Caki2 (cell line): ENCODE measurements at places on chromosomes 2 and 18.

- DNase-seq: no peak
Measured at GRCh38 chr2:197254776-197255530, 55.6 kb downstream of the ANKRD44 start.

- no peak for DNase-seq
Measured at GRCh38 chr2:189444322-189444721, 3.0 kb downstream of the WDR75 start.

GRCh38 chr2:238003234-238004031 is 36.6 kb downstream of the UBE2F start:
- DNase-seq: no peak

GRCh38 chr2:46232860-46233259 is 64.3 kb upstream of the EPAS1 start:
- peak; percentile 25 for DNase-seq

DNA sequence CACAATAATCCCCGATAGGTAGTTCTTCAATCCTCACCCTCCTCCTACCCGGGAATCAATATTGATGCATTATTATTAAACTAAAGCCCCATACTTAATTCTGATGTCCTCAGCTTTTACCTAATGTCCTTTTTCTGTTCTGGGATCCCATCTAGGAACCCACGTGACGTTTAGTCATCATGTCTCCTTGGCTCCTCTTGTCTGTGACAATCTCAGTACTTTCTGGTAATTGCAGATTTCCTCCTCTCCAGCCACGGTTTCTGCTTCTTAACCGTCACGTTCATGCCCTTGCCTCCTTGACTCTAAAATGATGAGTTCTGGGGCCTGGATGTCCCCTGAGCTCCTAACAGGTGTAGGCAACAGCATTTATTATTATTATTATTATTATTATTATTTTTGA is 2.9 kb upstream of the DGKD start:
- peak; percentile 49 for DNase-seq

DNA sequence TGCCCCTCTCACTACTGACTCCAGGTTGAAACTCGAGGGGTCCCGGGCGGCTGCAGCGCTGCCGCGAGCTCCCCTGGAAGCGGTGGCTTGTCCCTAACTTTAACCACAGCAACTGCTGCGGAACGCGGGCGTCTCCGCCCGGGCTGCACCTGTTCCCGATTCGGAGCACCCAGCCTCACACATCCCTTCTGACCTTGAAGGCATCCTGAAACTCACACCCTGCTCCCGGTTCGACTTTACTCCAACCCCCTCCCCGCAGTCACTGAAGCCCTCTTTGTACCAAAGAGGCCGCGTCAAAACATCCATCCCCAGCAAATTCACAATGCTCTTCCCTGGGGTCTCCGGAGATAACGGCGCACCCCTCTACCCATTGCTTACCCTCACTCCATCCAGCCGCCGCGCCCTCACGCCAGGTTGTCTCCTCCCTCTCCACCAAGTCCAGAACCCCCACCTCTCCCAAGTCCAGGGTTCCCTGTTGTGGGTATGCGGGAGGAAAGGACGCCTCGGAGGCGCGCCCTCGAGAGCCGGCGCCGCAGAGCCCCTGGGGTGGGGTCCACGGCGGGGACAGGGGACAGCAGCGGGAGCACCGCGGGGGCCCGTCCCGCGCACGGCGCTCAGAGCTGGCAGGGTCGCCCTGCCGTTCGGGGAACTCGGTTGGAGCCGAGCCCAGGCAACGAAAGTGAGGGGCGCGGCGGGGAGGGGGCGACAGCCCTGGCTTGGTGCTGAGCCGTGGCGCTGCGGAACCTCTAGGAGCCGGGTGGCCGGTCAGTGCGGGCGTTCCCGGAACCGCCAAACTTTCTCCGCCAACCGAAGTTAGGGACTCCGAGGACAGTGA is 934 bp downstream of the MYO5B start:
- DNase-seq: no peak

DNA sequence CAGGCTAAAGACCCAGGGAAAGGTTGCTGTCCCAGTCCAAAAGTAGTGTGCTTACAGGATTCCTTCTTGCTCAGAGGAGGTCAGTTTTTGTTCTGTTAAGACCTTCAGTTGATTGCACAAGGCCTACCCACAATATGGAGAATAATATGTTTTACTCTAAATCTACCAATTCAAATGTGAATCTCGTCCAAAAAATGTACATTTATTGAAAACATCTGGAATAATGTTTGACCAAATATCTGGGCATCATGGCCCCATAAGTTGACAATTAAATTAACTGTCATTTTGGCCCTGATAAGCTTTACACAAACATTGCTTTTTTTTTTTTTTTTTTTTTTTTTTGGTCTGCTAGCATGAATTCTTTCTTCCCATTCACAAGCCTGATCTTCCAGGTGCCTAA is 109.8 kb downstream of the CCDC178 start:
- DNase-seq: no peak

GRCh38 chr2:238870261-238870660 is 22.4 kb downstream of the TWIST2 start:
- DNase-seq: no peak

- DNase-seq: no peak
Measured at GRCh38 chr2:179177694-179178093, 86.9 kb downstream of the SESTD1 start.

- DNase-seq: no peak
Measured at GRCh38 chr2:173258701-173259100, 96.0 kb upstream of the CDCA7 start.

- DNase-seq: no peak
Measured at GRCh38 chr2:136008205-136008865, 22.9 kb upstream of the DARS1 start.

DNA sequence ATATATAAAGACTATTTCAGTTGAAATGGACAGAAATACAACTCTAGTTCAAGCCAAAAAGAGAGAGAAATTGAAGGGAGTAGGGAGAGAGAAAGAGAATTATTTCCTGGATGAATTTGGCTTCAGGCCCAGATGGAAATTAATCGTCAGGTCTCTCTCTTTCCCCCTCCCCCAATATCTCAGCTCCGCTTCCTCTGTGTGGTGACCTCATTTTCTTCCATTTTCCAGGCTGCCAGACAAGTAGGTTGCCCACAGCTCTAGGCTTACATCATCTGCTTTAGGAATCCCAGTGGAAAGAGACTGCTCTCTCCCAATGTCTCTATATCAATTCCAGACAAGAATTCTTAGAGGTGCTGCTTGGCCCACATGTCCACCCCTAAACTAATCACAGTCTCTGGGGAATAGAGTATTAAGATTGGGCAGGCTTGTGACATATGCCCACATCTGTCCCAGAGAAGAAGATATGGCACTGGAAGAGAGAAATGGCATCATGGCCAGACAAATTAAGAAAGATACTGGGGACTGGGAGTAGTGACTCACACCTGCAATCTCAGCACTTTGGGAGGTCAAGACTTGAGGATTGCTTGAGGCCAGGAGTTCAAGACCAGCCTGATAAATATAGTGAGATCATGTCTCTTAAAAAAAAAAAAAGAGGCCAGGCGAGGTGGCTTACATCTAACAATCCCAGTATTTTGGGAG is 37.2 kb upstream of the CFAP36 start:
- peak; percentile 56 for DNase-seq

- no peak for DNase-seq
Measured at GRCh38 chr2:119112230-119112629, 46.3 kb downstream of the C1QL2 start.

DNA sequence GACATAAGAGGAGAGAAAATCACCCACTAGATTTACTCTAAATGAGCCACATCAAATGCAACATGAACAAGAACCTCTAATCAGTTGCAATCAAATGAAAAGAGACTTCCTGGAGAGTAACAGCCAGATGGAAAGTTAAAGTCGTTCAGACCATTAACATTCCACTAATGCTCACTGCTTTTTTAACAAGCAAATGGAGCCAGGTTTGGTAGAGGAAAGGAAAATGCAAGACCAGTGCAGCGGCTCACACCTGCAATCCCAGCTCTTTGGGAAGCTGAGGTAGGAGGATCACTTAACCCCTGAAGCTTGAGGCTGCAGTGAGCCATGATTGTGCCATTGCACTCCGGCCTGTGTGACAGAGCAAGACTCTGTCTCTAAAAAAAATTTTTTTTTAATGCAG is 48.5 kb downstream of the CACNB4 start:
- no peak for DNase-seq

DNA sequence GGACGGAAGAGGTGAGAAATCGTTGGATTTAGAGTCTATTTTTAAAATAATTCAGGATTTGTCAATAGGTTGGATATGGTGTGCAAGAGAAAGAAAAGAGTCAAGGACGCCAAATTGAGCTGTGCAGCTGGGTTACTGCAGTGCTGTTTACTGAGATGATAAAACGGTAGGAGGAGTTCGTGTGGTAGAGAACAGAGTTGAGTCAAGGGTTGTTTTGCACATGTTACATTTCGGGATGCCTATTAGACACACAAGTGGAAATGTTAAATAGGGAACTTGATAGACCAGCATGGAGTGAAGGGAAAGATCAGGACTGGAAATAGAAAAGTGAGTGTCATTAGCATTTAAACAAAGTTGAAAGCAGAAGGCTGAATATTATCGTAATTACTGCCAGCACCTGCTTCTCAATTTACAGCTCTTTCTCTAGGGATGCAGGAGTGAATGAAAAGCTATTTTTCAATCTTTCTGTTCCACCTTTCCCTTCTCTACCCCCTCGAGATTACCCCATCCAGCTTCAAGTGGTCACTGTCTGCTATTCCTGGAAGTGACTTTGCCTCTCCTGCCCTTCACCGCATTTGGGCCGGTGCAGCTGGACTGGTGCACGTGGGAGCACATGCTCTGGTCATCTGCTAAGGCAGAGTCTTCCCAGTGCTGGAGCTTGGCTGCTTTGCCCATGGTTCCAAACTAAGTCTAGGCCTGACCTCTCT is 30.3 kb downstream of the GPR75 start:
- DNase-seq: no peak

- no peak for DNase-seq
Measured at GRCh38 chr18:63344263-63344662, 22.7 kb downstream of the KDSR start.

- DNase-seq: no peak
Measured at GRCh38 chr18:12092398-12093229, 1.0 kb upstream of the ANKRD62 start.

DNA sequence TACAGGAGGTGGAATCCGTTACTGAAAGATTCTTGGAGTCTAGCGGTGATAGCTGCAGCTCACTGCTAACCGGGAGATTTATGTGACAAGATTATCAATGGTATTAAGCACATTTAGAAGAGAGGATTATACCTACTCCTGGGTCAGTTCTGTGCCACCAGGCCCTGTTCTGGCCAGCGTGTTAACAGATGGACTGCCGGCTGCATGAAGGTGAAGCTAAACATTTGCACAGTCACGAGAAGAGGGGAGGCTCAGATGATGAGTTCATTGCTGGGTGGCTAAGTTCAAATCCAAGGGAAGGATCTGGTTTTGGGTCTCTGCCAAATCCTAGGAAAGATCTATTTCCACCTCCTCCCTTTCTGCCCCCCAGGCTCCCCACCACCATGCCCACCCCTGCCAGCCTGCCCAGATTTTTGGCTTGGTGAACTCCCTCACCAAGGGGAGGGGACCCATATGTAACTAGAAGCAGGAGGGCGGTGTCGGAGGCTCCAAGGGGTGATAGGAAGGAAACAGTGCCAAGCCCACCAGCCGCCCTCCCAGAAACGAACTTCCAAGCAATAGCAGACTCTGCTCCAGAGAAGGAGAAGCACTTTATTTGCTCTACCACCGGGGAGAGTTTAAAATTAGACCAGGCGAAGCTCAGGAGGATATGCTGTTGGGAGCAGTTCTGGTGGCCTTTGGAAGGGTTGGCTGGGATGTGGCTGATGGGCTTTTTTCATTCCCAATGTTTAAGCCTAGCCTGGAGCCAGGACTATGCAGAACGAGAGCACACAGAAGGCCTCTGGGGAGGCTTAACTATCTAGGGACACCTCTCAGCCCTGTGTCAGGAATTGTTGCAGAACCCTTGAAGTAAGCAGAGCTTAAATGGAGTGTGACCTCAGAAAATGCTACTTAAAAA is 200.5 kb downstream of the KLHL29 start:
- DNase-seq: no peak

DNA sequence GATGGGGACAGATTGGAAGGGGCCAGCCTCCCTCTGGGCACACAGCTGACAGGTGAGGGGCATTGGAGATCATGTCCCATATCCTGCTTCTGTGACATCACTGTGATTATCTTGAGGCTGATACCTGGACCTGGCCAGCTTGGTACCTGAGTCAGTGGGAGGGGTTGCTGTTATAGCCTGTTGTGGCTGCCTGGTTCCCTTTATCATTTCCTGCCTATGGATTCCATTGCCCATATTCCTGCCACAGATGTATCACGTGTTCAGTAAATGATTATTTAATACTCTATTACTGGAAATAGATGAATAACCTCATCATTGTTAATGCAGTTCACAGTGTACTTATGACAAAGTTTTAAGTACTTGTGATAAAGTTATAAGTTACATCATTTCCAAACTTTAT is 7.8 kb upstream of the SCYGR1 start:
- no peak for DNase-seq

DNA sequence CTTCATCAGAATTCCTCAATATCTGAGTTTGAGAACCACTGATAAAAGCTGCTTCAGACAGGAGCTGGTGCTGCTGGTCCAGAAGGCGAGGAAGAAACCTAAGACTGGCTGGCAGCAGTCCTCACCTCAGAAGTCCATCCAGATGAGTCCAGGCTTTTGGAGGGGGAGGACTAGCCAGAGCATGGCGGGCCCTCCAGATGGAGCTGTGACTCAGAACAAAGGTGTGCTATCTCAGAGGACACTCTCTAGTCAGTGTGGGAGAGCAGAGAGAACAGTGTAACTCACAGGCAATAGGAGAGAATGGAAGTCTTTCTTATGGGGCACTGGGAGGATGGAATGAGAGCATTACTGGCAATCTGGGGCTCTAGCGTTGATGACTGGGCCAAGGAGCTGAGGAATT is 191.4 kb downstream of the NYAP2 start:
- no peak for DNase-seq

- DNase-seq: no peak
Measured at GRCh38 chr2:38116762-38117161, 40.8 kb upstream of the CYP1B1 start.

DNA sequence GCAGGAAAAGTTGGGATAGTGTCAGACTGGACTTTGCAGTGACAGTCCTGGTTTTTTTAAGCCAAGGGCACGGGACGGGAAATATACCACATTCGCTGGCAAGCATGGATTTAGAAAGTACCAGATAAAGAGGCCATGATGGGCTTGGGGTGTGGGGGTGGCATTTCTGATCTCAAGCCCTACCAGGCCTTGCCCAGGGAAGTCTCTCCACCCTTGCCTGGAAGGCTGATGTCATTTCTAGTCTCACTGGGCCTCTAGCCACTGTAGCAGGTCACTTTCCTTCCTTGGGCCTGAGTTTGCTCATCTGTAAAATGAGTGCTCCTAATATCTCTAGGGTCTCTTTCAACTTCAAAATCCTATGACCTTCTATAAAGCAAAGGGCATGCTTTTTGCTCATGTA is 1.8 kb downstream of the ZBTB7C start:
- DNase-seq: no peak

- no peak for DNase-seq
Measured at GRCh38 chr2:146251328-146251727, 1593.5 kb upstream of the ACVR2A start.
